ENCODE measurements at places on chromosomes 12 and 14.

DNA sequence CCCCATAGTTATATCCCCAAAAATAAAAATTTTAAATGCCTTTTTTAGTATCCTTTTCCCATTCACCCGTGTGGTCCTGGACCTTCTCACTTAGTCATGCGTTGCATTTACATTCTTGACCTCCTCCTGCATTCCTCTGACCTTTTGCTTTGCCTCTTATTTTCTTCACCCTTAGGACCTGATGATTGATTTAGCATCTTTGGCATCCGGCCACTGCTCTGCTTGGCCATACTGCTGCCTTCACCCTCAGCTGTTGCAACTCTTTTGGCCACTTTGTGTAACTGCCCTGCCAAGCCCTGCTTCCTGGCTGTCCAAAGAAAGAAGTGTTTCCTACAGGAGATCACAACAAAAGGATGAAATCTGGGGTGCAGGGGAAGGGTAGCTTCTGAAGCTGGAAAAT, 48.8 kb upstream of the SLC38A4 start:
- DNase-seq: no peak

- DNase-seq: no peak
These were observed 4.7 kb downstream of the DDN start for GRCh38 chr12:48994224-48995085.

DNA sequence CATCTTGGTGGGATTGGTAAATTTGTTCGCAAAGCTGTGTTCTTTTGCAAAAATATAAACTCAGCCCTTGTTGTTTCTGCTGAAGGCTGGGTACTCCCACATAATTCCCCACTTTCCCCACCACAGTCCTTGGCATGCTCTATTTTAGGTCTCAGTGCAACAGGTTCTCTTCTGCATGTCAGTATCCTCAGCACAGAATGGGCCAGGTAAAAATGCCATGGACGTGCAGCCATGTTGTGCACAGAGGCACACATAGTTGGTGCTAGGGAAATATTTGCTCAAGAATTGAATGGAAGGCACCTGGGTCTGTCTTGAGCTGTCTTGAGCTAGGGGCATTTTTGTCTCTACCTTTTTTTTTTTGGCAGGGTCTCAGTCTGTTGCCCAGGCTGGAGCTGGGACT, 87.8 kb upstream of the LHX5 start:
- DNase-seq: no peak

- no peak for DNase-seq
These were observed 11.4 kb downstream of the CLECL1 start for GRCh38 chr12:9721394-9722092.

- DNase-seq: no peak
These were observed 78.2 kb downstream of the PHLDA1 start for GRCh38 chr12:75953312-75953906.

DNA sequence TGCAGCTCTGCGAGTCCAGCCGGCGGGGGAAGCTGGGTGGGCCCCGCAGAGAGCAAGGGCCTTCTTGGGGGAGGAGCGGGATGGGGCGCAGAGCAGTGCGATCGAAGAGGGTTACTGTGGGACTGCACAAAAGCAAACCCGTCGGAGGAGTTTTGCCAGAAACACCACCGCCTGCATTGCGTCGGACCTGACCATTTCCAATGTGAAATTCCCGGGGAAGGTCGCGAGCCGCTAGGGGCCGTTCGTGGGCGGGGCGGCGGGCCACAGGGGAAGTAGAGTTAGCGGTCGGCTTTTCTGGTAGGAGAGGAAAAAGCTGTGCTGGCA, 333 bp upstream of the KCNA1 start:
- no peak for DNase-seq

DNA sequence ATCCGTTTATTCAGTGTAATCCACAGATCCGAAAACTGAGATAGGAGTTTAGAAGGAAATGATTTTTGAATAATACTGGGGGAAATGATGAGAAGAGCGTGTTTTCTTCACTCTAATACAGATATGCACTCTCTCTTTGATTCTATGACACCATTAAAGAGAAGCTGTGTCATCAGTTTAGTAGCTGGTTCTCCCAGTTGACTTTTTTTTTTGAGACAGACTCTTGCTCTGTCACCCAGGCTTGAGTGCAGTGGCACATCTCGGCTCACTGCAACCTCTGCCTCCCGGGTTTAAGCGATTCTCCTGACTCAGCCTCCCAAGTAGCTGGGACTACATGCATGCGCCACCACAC, 48.4 kb upstream of the EML1 start:
- DNase-seq: no peak

DNA sequence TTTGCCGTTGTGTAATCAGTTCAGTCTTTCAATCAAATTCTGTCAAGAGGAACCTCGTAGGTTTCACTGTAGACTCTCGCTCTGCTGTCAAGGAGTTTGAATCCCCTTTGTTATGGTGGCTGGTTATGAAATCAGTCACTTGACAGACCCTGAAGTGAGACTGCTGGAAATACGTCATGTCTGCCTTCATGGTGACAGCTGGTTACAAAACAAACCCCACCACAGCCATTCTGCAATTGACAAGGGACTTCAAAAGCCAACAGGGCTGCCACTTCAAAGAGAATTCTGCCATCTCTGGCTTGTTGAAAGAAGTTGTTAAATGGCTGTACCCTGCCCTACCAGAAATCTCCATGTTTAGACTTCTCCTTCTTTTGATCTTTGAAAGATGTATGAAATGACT, 286.9 kb downstream of the ERC1 start:
- peak; percentile 91 for DNase-seq

DNA sequence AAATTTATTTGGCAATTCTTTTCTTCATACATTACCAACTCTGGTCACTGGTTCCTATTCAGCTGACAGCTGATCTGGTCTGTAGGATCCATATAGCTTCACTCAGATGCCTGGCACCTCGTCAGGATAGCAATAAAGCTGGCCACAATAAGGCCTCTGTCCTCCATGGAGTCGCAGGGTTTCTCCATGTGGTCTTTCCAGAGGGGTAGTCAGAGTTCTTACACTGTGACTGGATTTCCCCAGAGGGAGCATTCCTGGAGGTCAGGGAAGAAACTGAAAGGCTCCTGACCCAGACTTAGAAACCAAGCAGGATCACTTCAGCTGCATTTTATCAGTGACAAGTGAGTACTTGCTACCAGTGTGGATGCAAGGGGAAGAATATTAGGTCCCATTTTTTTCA, 34.9 kb upstream of the SIX1 start:
- DNase-seq: no peak

GRCh38 chr12:414859-415258, 13.4 kb downstream of the CCDC77 start:
- no peak for DNase-seq

DNA sequence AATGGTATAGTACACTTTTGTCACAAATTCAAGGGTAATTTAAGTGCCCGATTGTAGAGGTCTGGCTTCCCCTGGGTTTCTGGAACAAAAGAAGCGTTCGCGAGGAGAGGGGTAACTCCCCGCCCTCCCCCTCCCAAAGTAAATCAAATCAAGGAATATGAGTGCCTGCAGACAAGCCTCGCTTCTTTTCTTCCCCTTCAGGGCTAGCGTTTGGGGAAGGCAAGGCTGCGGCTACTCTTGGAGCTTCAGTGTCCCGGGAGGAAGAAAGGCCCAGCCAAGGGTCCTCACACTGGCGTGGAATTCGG, 456 bp upstream of the TMPO start:
- DNase-seq: no peak

GRCh38 chr12:46752396-46752795, 73.4 kb downstream of the SLC38A4 start:
- peak; percentile 14 for DNase-seq

DNA sequence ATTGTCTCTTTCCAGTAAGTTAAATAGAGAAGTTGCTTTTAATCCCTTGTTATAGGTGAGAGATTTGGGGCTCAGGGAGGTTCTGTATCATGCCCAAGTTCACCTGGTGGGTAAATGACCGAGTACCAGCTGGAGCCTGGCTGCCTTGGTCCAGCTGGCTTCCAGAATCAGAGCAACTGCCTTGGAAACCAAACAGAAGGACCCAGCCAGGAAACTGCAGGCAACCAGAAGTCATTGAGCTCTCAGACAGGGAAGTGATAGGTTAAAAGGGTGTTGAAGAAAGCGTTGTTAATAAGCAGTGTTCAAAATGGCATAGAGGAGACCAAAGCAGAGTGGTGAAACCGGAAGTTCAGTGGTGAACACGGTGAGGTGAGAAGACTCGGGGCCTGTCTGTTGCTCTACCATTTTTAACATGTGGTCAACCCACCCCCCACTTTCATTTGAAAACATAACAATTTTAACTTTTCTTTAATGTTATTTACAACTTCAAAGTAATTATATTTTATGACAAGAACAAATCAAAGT, 54.9 kb downstream of the PLEKHG7 start:
- DNase-seq: peak; percentile 33

- DNase-seq: peak; percentile 11
These were observed 36.3 kb upstream of the SINHCAF start for GRCh38 chr12:31362115-31362758.

- peak; percentile 39 for DNase-seq
These were observed 89.5 kb downstream of the FBXO33 start for GRCh38 chr14:39342768-39343167.

GRCh38 chr14:51079085-51079484, 15.8 kb downstream of the TRIM9 start:
- DNase-seq: no peak

DNA sequence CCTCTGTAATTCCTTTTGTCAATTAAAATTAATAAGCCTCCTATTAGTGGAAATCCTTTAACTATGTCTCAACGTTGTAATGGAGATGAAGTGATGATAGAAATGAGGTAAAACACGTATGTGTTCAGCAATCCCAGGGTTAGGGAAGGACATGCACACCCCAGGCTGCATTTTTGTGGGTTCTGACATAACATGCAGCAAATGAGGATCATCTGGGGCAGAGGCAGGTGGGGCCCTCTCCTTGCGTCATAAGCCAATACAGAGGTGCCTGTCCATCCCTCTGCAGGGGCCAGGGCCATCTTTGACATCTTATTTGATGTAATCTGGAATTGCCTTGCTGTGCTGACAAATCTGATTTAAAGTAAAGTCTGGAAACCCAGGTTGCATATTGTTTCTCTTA, 73.2 kb downstream of the MYRFL start:
- no peak for DNase-seq

- no peak for DNase-seq
These were observed 481.7 kb downstream of the BCAT1 start for GRCh38 chr12:24467226-24467625.

GRCh38 chr12:82480606-82481005, 122.3 kb downstream of the METTL25 start:
- no peak for DNase-seq

GRCh38 chr14:53964249-53964648, 7.6 kb upstream of the BMP4 start:
- no peak for DNase-seq

DNA sequence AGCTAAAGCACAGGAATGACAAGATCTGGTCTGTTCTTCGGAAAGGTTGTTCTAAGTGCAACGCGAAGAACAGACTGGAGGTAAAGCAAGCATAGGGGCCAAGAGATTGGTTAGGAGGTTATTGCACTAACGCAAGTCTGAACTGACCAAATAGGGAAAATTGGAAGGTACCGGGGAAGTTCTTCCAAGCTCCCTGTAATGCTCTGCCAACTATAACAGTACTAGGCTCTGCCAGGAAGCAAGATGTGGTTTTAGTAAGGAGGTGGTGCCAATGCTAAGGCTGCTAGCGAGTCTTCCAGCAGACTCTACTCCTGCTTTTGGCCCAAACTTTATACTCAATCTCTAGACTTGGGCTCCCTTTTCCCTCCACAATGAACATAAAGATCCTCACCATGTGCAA, 138.6 kb downstream of the PAWR start:
- DNase-seq: no peak

DNA sequence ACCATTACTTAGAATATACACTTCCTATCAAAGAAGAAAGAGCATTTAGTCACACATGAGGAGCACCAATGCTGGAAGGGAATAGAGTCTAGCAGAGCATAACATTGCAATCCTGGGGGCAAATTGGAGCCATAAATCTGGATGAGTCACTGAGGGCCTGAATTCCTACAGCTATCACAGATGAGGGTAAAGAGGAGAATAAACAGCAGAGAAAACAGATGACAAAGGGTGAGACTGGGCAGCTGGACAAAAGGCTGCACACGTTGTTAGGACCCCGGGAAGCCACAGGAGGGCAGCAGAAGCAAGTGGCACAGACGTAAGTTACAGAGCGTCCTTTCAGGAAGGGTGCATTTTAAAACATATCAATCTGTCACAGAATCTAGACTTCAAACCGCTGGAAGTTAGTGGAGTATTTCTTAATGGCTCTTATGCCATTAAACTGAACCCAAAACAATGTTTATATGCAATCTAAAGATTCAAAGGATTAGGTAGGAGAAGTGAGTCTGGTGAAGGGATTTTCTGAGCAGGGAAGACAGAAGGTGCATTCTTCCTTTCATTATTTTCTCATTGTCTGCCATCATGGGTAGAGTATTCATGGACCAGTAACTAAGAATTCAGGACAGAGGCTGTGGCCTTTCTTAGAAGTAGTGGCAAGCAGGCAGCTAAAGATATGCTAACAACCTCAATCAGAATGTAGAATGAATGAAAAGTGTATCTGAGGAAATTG, 159.8 kb upstream of the DAAM1 start:
- DNase-seq: peak; percentile 26

DNA sequence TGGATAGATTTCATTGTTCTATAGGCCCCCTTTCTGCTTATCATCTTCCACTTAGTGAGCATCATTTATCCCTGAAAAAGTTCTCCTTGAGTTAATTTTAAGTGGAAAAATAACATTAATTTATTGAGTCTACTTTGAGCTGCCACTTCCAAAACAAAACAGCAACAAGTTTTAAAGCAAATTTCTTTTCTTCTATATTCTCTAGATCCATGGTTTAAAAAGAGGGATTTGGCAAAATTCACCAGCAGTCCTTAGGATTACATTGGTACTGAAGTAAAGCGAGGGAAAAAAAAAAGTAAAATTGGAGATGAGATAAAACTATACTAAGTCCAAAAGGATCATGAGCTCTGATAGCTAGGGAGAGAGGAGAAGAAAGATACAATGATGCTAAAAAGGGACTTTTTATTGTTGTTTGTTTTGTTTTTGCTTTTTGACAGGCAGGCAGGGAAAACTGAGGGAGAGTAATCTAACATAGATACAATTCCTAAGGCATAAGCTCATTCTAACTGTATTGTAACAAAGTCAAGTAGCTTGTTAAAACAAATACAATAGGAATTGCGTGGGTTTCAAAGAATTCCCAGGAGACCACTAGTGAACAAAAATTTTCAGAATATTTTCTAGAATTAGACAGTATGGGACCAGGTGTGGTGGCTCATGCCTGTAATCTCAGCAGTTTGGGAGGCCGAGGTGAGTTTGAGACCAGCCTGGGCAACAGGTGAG, 19.2 kb upstream of the PLEKHA5 start:
- no peak for DNase-seq

GRCh38 chr12:25200703-25201102, 5.7 kb downstream of the ETFRF1 start:
- DNase-seq: no peak

DNA sequence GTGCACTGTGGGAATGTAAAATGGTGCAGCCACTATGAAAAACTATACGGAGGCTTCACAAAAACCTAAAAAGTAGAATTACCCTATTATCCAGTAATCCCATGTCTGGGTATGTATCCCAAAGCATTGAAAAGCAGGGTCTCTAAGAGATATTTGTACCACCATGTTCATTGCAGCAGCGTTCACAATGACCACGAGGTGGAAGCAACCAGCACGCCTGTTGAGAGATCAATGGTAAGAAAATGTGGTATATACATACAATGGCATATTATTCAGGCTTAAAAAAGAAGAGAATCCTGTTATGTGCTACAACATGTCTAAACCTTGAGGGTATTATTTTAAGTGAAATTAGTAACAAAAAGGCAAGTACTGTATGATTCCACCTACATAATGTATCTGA, 910 bp upstream of the NOPCHAP1 start:
- no peak for DNase-seq
